Stimulated activated CD8-positive, alpha-beta memory T cell treated with anti-CD3 and anti-CD28 coated beads, Interleukin-15, amount 100 ng/mL, for 24 hours (primary cell): ENCODE measurements at places on chromosomes 16 and 17.

DNA sequence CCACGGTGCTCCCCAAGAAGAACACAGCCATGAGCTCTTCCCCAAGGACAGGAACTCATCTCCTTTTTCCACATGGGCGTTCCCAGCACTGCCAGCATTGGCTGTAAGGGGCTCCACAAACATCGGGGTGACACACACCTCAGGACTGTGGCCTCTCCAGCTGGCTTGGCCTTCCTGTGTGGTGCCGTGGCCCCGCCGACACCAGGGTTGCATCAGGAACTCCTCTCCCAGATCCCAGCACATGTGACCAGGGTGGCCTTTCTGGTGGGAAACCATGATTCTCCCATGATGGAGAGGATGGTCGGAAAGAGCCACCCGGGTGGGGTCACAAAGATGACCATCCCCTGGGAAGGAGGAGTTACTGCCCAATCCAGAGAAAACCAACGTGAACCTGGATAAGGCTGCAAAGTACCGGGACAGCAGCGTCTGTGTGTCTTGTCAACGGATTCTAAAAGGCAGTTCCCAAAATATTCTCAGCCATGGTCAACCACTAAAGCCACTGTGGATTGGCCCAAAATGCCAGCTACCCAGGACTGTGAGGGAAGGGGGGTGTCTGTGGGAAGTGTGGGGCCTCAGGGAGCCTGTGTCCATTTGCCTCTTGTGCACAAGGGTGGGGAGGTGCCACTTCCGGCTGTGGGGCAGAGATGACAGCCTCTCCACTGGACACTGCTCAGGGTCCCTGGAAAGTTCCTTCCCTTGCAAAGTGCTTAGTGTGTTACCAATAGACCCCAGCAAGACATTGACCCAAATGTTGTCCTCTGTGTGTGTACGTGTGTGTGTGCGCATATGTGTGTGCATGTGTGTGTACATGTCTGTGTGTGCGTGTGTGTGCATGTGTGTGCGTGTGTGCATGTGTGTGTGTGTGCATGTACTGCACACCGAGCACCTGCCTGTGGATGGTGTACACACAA, 78.0 kb upstream of the CBX4 start:
- DNase-seq, result no peak

- no peak for DNase-seq
These were observed 8.7 kb downstream of the CLEC19A start for GRCh38 chr16:19294156-19294649.

- no peak for DNase-seq
These were observed 19.6 kb downstream of the NME2 start for GRCh38 chr17:51185763-51186332.

- DNase-seq, result no peak
These were observed 25.3 kb upstream of the UBE2I start for GRCh38 chr16:1283996-1284616.

DNA sequence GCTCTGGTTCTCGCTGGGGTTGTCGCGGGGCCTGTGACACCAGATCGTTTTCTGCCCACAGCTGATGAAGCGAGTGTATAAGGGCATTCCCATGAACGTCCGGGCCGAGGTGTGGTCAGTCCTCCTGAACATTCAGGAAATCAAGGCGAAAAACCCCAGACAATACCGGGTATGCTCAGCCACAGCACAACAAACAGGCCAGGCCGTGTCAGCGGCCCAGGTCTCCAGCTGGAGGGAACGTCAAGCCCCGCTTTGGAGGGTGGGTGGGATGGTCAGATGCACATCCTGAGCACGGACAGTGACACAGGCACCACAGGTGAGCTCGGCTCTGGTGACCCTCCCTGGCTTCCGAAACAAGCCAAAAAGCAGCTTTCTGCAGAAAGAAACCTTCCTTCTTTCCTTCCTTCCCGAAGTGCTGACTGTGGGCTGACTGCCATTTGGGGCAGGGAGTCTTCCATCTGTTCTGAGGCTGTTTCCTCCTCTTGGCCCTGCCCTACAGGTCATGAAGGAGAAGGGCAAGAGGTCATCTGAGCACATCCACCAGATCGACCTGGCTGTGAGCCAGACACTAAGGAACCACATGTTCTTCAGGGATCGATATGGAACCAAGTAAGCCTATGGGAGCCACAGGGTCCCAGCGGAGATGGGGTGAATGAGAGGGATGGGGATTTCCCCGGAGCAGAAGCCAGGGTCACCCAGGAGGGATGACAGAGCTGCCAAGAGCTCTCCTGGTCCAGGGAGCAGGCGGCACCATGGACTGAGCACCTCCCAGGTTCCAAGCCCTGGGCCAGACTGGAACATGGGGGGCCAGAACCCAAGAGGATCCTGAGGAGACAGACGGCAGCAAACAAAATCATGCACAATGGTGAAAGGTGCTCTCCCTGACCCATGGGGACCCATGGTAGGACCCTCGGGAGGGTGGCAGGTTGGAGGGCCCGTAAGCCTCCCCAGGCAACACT, 79.4 kb downstream of the GOSR1 start:
- DNase-seq, result no peak
